Activated B cell treated with CpG ODN at 0.5 μM for 24 hours (primary cell): ENCODE measurements at places on chromosomes 2 and 18.

DNA sequence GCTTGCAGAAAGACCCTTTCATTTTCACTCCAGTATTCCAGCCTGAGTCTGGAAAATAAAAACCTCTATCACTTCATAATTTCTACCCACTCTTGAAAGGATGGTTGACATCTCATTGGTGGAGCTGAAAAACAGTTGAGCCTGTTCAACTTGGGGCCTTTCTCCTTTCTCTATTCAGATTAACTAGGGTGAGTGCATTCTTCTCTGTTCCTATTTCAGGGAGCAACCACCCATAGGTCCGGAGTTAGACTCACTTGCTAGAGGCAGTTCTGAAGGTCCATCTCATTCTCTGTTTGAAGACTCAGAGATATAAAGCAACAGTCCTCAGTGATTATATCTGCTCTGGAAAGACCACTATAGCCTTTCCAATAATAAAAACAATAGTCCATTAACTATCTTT lies 167.9 kb upstream of the SPOPL start:
- DNase-seq: no peak
- no peak overlapping the region for H3K4me3 ChIP-seq
- no peak overlapping the region for H3K27ac ChIP-seq
- H3K4me1 ChIP-seq: no peaks in the 10 kb centered on the region
- no peaks in the 10 kb centered on the region for H3K27me3 ChIP-seq
- no peaks in the 10 kb centered on the region for H3K36me3 ChIP-seq

DNA sequence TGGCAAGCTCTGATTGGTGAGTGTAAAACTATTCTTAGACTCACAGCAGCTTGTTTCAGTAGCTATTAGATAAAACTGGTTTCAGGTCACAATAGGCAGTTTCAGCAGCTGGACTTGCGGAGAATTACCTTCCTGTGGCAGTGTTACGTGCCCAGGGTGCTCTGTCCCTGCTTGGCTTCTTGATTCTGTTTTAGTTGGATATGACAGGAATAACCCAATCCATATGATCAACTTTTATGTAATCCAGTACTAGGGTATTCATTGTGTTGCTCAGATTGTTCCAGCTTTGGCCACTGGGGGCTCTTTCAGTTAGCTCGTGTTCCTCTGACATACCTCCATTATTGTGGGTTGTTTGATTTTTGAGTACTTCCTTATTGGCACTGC lies 43.1 kb downstream of the INPP4A start:
- H3K36me3 ChIP-seq: peaks cover 5% of the 10 kb centered on the region
- H3K4me1 ChIP-seq: peaks cover 35% of the 10 kb centered on the region
- DNase-seq: no peak
- no peaks in the 10 kb centered on the region for H3K27me3 ChIP-seq
- no peak overlapping the region for H3K4me3 ChIP-seq

- no peak overlapping the region for H3K27ac ChIP-seq
- H3K27me3 ChIP-seq: no peaks in the 10 kb centered on the region
- no peak for DNase-seq
- H3K4me3 ChIP-seq: no peak overlapping the region
Measured at GRCh38 chr2:5235701-5236100, 456.5 kb upstream of the SOX11 start.

GRCh38 chr2:95050385-95051300 lies 25.1 kb downstream of the MAL start:
- no peaks in the 10 kb centered on the region for H3K36me3 ChIP-seq
- no peak overlapping the region for H3K27ac ChIP-seq
- no peak overlapping the region for H3K4me3 ChIP-seq
- no peak for DNase-seq
- H3K27me3 ChIP-seq: peaks cover 10% of the 10 kb centered on the region
- peaks cover 2% of the 10 kb centered on the region for H3K4me1 ChIP-seq

GRCh38 chr18:26460449-26461091 lies 87.8 kb downstream of the KCTD1 start:
- H3K36me3 ChIP-seq: peaks cover 1% of the 10 kb centered on the region
- no peak overlapping the region for H3K4me3 ChIP-seq
- no peaks in the 10 kb centered on the region for H3K27me3 ChIP-seq
- H3K27ac ChIP-seq: no peak overlapping the region
- no peaks in the 10 kb centered on the region for H3K4me1 ChIP-seq

DNA sequence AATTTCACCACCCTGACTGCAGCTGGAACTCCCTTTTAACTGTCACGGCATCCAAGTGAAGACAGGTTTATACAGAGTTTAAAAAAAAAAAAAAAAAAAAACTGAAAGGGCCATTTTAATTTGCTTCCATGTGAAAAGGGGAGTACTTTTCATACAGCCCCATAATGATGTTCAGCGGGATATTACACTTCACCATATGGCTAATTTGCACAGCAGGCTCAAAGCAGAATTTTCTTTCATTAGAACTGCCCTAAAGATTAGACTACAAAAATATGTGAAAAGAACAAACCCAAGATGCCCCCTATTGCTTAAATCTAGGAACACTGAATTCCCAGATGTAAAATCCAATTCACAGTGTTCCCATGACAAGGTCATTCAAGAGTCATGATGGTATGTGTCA lies 301.8 kb downstream of the EXOC6B start:
- no peak overlapping the region for H3K4me3 ChIP-seq
- H3K36me3 ChIP-seq: no peaks in the 10 kb centered on the region
- H3K27me3 ChIP-seq: no peaks in the 10 kb centered on the region
- no peaks in the 10 kb centered on the region for H3K4me1 ChIP-seq

DNA sequence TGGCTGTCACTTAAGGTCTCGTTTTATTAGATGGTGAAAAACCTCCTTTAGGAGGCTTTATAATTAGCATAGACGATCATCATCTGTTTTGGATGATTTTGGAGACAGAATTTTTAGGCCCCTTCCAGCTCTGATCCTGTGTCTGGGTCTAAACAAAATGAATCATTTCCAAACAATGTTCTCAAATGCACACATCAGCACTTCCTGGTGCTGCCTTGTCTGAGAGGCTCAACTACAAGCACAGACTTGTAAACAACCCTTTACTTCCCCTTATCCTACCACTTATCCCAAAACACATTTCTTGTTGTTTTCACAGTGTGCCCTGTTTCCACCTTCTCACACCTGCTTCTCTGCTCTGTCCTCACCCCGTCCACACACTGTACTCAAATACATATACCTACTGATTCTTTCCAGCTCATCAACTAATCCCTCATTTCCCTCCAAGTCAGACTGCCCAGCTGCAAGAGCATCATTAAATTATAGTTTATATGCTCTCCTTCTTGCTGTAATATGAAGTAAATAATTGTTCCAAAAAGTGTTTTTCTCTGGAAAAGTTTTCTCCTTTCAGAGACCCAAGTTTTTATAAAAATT lies 71.2 kb upstream of the COL3A1 start:
- H3K27ac ChIP-seq: no peak overlapping the region
- no peak for DNase-seq
- no peaks in the 10 kb centered on the region for H3K27me3 ChIP-seq
- no peaks in the 10 kb centered on the region for H3K4me1 ChIP-seq
- H3K4me3 ChIP-seq: no peak overlapping the region
- H3K36me3 ChIP-seq: no peaks in the 10 kb centered on the region

GRCh38 chr18:22556222-22557167 lies 138.8 kb upstream of the CTAGE1 start:
- peaks cover 46% of the 10 kb centered on the region for H3K27me3 ChIP-seq
- peaks cover 6% of the 10 kb centered on the region for H3K4me1 ChIP-seq
- no peak overlapping the region for H3K4me3 ChIP-seq
- no peaks in the 10 kb centered on the region for H3K36me3 ChIP-seq
- no peak overlapping the region for H3K27ac ChIP-seq

- no peaks in the 10 kb centered on the region for H3K36me3 ChIP-seq
Measured at GRCh38 chr18:34529358-34530335, 180.5 kb upstream of the DTNA start.

- H3K4me1 ChIP-seq: no peaks in the 10 kb centered on the region
- no peak overlapping the region for H3K4me3 ChIP-seq
- no peaks in the 10 kb centered on the region for H3K36me3 ChIP-seq
- H3K27me3 ChIP-seq: no peaks in the 10 kb centered on the region
- no peak for DNase-seq
- no peak overlapping the region for H3K27ac ChIP-seq
Measured at GRCh38 chr18:41484069-41484468, 471.0 kb upstream of the PIK3C3 start.

- peaks cover 2% of the 10 kb centered on the region for H3K4me1 ChIP-seq
- no peak overlapping the region for H3K27ac ChIP-seq
- peaks cover 2% of the 10 kb centered on the region for H3K27me3 ChIP-seq
- DNase-seq: no peak
Measured at GRCh38 chr18:45282101-45282812, 333.0 kb upstream of the SLC14A2 start.

DNA sequence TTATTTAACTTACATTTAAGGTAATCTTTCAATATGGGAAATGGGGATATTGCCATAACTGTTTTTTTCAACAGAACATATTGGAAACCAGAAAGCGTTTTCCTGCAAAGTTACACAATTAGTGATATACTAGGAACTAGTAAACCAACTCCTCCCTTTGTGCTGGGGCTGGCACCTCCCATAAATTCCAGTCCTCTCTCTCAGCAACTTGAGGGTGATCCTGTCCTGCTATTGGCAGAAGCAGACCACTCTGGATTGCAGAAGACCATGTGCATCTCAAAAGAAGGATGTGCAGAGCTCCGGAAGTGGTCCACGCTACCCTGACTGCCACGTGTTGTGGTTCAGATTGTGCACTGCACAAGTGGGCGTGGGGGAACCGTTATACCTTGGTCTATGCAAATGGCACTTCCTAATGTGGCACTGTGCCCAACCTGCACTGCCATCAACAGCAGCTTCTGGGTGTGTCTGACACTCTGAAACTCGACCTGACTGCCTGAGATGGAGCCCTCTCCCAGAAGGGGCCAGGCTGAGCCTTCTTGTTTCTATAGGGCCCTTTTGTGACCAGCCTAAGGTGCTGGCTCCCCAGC lies 219.2 kb downstream of the ZNF516 start:
- H3K27me3 ChIP-seq: no peaks in the 10 kb centered on the region
- H3K27ac ChIP-seq: no peak overlapping the region
- no peaks in the 10 kb centered on the region for H3K4me1 ChIP-seq

- no peaks in the 10 kb centered on the region for H3K4me1 ChIP-seq
- H3K4me3 ChIP-seq: no peak overlapping the region
- no peaks in the 10 kb centered on the region for H3K36me3 ChIP-seq
- no peak for DNase-seq
- H3K27me3 ChIP-seq: no peaks in the 10 kb centered on the region
Measured at GRCh38 chr2:228763379-228763981, 507.6 kb downstream of the PID1 start.

GRCh38 chr2:180368881-180369280 lies 361.8 kb upstream of the CWC22 start:
- H3K36me3 ChIP-seq: no peaks in the 10 kb centered on the region
- no peaks in the 10 kb centered on the region for H3K27me3 ChIP-seq
- no peak for DNase-seq
- H3K4me3 ChIP-seq: no peak overlapping the region
- H3K27ac ChIP-seq: no peak overlapping the region
- H3K4me1 ChIP-seq: peaks cover 7% of the 10 kb centered on the region

- no peak for DNase-seq
- no peak overlapping the region for H3K4me3 ChIP-seq
- peaks cover 9% of the 10 kb centered on the region for H3K4me1 ChIP-seq
- H3K27ac ChIP-seq: no peak overlapping the region
- no peaks in the 10 kb centered on the region for H3K36me3 ChIP-seq
- H3K27me3 ChIP-seq: no peaks in the 10 kb centered on the region
Measured at GRCh38 chr2:173119944-173120343, 44.3 kb downstream of the MAP3K20 start.

- peaks cover 22% of the 10 kb centered on the region for H3K27me3 ChIP-seq
- no peaks in the 10 kb centered on the region for H3K36me3 ChIP-seq
- no peak for DNase-seq
- H3K4me1 ChIP-seq: no peaks in the 10 kb centered on the region
- no peak overlapping the region for H3K4me3 ChIP-seq
Measured at GRCh38 chr2:62686012-62686685, 19.4 kb upstream of the EHBP1 start.
